Psoas muscle (tissue), 8 donors: ENCODE measurements at places on chromosomes 1 and 21. TPM values are rescaled to one million over a fixed set of nuclear protein-coding genes. Genes with fewer than 3 reads are reported as not detected.

The ZNF593OS gene
- total RNA-seq, result 3.6 TPM

DNA sequence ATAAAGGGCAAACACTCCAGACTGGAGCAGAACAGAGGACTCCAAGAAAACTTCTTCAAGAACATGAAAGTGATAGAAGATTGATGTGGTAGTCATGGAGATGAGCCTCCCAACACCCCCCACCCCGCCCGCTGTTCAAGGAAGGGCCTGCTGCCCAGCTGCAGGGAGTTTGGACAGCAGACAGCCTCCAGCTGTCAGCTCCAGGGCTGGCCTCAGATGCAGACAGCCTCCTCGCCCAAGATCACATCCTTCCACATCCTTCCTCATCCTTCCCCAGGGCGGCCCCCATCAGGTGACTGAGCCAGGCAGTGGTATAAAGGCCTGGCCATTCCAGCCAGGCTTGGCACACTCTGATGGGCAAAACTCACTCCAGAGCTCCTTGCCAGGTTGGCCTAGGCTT lies 24.6 kb downstream of the HMGN2 start:
- no peak for DNase-seq
- no peaks in the 10 kb centered on the region for H3K4me1 ChIP-seq
- no peaks in the 10 kb centered on the region for H3K27me3 ChIP-seq
- H3K36me3 ChIP-seq, result no peaks in the 10 kb centered on the region
- no peak overlapping the region for H3K4me3 ChIP-seq

The RGS13 gene
- total RNA-seq, result 0.20 TPM

The GPR153 gene
- 3.5 TPM for total RNA-seq

The F13B gene
- total RNA-seq, result not detected

- no peak for DNase-seq
- peaks cover 69% of the 10 kb centered on the region for H3K4me1 ChIP-seq
- H3K27ac ChIP-seq, result peak overlapping the region; percentile 97
- H3K4me3 ChIP-seq, result peak overlapping the region; percentile 87
- H3K27me3 ChIP-seq, result no peaks in the 10 kb centered on the region
These were observed 1.7 kb downstream of the CEP170 start for GRCh38 chr1:243253211-243253925.

DNA sequence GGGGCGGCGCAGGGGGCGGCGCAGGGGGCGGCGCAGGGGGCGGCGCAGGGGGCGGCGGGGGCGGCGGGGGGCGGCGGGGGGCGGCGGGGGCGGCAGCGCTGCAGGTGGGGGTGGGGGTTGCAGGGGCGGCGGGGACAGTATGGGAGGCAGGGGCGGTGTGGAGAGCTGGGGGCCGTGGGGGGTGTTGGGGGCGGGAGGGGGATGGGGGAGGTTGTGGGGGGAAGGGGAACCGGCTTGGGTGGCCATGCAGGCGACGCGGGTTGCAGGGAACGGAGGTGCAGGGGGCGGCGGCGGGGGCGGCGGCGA lies 13.0 kb upstream of the SLC19A1 start:
- peaks cover 4% of the 10 kb centered on the region for H3K4me1 ChIP-seq
- no peak for DNase-seq
- H3K4me3 ChIP-seq, result peak overlapping the region; percentile 67

DNA sequence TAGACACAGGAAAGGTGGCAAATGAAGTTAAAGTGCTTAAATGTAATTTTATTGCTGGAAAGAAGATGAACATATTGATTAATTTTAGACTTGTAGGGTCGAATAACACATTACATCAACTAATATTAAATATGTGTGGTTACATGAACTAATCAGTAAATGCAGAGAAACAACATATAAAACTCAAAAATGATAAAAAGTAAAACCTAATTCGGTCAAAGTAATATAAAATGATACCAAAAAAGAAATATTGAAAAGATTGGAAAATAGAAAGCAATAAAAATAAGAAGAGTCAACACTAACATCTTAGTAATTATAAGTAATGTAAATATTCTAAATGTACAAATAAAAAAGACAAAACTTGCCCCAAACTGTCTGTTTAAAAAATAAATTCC lies 43.3 kb downstream of the CD53 start:
- H3K27me3 ChIP-seq, result no peaks in the 10 kb centered on the region
- DNase-seq, result no peak
- no peak overlapping the region for H3K4me3 ChIP-seq
- no peaks in the 10 kb centered on the region for H3K36me3 ChIP-seq
- H3K4me1 ChIP-seq, result no peaks in the 10 kb centered on the region
- H3K27ac ChIP-seq, result no peak overlapping the region

GRCh38 chr1:245566952-245567351 lies 412.2 kb downstream of the KIF26B start:
- no peak overlapping the region for H3K27ac ChIP-seq
- no peaks in the 10 kb centered on the region for H3K4me1 ChIP-seq
- no peaks in the 10 kb centered on the region for H3K36me3 ChIP-seq
- H3K27me3 ChIP-seq, result no peaks in the 10 kb centered on the region

GRCh38 chr1:75785320-75785982 lies 605 bp upstream of the RABGGTB start:
- H3K27ac ChIP-seq, result peak overlapping the region; percentile 97
- peak overlapping the region; percentile 89 for H3K4me3 ChIP-seq

DNA sequence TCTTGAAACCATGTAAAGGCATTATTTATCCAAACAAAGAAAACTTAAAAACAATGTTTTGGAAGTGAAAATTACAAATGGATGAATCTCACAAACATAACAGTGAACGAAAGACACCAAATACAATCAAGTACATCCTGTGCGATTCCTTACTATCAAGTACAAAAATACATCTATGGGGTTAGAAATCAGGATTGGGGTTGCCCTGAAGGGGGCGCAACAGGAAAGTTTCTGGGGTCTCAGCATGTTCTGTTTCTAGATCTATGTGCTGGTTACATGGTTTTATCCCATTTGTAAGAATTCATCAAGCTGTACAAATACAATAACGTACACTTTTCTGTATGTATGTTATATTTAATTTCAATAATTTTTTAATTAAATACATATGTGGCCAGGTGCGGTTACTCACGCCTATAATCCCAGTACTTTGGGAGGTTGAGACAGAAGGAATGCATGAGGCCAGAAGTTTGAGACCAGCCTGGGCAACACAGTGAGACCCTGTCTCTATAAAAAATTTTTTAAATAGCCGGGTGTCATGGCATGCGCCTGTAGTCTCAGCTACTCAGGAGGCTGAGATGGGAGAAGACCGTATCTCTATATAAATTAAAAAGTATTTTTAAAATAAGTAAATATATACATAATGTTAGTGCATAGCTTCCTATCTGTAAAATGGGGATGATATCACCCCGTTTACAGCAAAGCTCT lies 121.5 kb upstream of the SOD1 start:
- no peak overlapping the region for H3K27ac ChIP-seq
- no peaks in the 10 kb centered on the region for H3K27me3 ChIP-seq
- no peak for DNase-seq
- H3K36me3 ChIP-seq, result no peaks in the 10 kb centered on the region

DNA sequence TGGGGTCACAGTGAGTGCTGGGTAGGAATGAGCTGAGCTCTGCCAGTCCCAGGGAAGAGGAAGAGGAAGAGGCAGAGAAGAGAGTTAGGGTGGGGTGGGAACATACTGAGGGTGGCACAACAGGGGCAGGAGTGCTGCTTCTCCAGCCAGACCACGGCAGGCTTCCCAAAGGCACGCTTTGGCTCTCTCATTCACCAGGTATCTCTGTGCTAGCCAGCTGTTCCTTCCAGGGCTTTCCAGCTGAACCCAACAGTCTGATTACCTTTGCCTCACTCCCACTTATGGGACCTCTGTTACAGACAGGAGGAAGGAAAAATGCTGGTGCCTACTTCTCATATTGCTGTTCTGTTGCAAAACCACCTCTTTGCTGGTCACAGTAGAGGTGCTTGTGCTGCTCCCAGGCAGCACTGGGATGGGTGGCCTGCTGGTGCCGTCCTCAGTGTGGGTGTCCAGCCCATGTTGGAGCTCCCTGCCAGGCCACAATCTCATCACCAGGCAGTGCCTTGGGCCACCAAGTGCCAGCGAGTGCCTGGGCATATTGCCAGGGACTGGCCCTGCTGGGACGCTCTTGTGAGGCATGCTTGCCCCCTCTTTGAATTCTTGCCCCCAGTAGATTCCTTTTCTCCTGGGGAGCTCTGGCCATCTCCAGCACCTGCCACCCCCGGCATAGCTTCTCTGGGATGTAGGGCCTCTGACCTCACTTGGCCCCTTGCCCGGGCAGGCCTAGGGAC lies 2.1 kb downstream of the ADORA1 start:
- H3K27me3 ChIP-seq, result no peaks in the 10 kb centered on the region
- peak overlapping the region; percentile 73 for H3K4me3 ChIP-seq
- peaks cover 42% of the 10 kb centered on the region for H3K4me1 ChIP-seq

DNA sequence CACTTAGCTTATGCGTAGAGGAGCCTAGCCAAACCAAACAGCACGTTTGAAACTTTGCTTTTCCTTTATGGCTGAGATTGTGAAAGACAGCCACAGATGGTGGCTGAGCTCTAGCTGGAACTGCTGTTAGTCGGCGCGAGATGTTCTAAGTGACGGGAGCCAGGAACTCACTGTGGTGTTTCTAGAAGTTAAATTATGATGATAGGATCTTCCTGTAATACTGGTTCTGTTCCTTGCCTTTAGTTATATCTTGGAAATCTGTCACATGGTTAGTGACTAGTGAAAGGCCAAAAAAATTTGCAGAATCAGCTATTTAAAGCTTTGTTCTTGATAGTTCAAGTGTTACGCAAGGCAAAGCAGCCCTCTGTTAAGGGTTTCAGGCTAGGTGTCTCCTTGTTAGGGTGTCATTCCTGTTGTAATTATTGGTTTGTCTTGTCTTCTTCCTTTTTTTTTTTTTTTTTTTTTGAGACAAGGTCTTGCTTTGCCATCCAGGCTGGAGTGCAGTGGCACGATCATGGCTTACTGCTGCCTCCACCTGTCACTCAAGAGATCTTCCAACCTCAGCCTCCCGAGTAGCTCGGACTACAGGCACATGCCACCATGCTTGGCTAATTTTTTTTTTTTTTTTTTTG lies 22.6 kb downstream of the AK4 start:
- no peaks in the 10 kb centered on the region for H3K27me3 ChIP-seq
- no peak overlapping the region for H3K27ac ChIP-seq
- H3K4me3 ChIP-seq, result peak overlapping the region; percentile 13
- H3K4me1 ChIP-seq, result peaks cover 18% of the 10 kb centered on the region
- no peaks in the 10 kb centered on the region for H3K36me3 ChIP-seq

GRCh38 chr21:35521852-35522505 lies 472.9 kb upstream of the RUNX1 start:
- H3K36me3 ChIP-seq, result no peaks in the 10 kb centered on the region
- no peak overlapping the region for H3K4me3 ChIP-seq
- H3K4me1 ChIP-seq, result no peaks in the 10 kb centered on the region

The NLRP3 gene
- 0.48 TPM for total RNA-seq

- no peak for DNase-seq
- H3K27ac ChIP-seq, result no peak overlapping the region
- no peaks in the 10 kb centered on the region for H3K27me3 ChIP-seq
- no peaks in the 10 kb centered on the region for H3K36me3 ChIP-seq
- H3K4me3 ChIP-seq, result no peak overlapping the region
These were observed 23.4 kb upstream of the ABCG1 start for GRCh38 chr21:42195378-42196031.

DNA sequence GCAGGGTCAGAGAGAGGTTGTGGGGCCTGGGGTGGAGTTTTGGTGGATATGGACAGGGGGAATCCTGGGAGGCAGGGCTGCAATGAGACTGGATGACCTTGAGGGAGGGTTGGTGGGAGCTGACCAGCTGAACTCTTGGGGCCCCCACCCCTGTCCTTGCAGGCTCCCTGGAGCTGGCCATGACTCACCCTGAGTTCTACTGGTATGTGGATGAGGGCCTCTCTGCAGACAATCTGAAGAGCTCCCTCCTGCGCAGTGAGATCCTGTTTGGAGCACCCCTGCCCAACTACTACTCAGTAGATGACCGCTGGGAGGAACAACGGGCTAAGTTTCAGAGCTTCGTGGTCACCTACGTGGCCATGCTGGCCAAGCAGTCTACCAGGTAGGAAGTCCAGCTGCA lies 23.6 kb downstream of the DISP3 start:
- DNase-seq, result no peak
- H3K4me1 ChIP-seq, result no peaks in the 10 kb centered on the region
- no peak overlapping the region for H3K4me3 ChIP-seq
- no peaks in the 10 kb centered on the region for H3K36me3 ChIP-seq
- H3K27me3 ChIP-seq, result peaks cover 7% of the 10 kb centered on the region
- no peak overlapping the region for H3K27ac ChIP-seq

The HHIPL2 gene
- not detected for total RNA-seq
